ENCODE measurements at places on chromosomes 1 and 21. TPM values are rescaled to one million over a fixed set of nuclear protein-coding genes. Genes with fewer than 3 reads are reported as not detected.

The FGR gene
- total RNA-seq = 234 TPM

The TRIM58 gene
- 2.8 TPM for total RNA-seq

The ERICH3 gene
- 0.43 TPM for total RNA-seq

The AKT3 gene
- 87.7 TPM for total RNA-seq

The ESRRG gene
- total RNA-seq = 4.1 TPM

The RIPPLY3 gene
- total RNA-seq = not detected

The HTR6 gene
- total RNA-seq = not detected

The CHIA gene
- total RNA-seq = not detected

The THEM5 gene
- total RNA-seq = not detected

The KIF21B gene
- 30.0 TPM for total RNA-seq

The POFUT2 gene
- total RNA-seq = 33.0 TPM

The CELA3B gene
- total RNA-seq = not detected

The SPRR2B gene
- not detected for total RNA-seq

The HES3 gene
- not detected for total RNA-seq

Data from spleen (tissue), 13 donors.